Endothelial cell of umbilical vein (primary cell): ENCODE measurements at places on chromosomes 1 and 21. TPM values are rescaled to one million over a fixed set of nuclear protein-coding genes. Genes with fewer than 3 reads are reported as not detected.

KCNE2 gene
- total RNA-seq = not detected in 2 replicates

RGS13 gene
- total RNA-seq = not detected in 2 replicates

LRRC47 gene
- 41.2 and 42.5 TPM in 2 replicates for total RNA-seq

TAS1R1 gene
- not detected in 2 replicates for total RNA-seq

CHI3L1 gene
- not detected in 2 replicates for total RNA-seq

KCNK1 gene
- 1.0 and 2.8 TPM in 2 replicates for total RNA-seq

DNAJC6 gene
- 2.7 and 4.9 TPM in 2 replicates for total RNA-seq

PRR9 gene
- not detected in 2 replicates for total RNA-seq

FCRL4 gene
- not detected in 2 replicates for total RNA-seq

DNASE2B gene
- not detected in 2 replicates for total RNA-seq

NCAM2 gene
- 0.27 and 1.4 TPM in 2 replicates for total RNA-seq

KRTAP19-1 gene
- not detected in 2 replicates for total RNA-seq

VWA5B1 gene
- total RNA-seq = not detected in 2 replicates

AK4 gene
- 5.6 and 7.0 TPM in 2 replicates for total RNA-seq

SYDE2 gene
- total RNA-seq = 2.9 and 3.1 TPM in 2 replicates

DCST1 gene
- total RNA-seq = not detected in 2 replicates

STIL gene
- total RNA-seq = 24.7 and 28.1 TPM in 2 replicates

MATN1 gene
- total RNA-seq = 0.29 TPM in 1 of 2 replicates, not detected in the other

RSPH1 gene
- not detected in 2 replicates for total RNA-seq

PGBD5 gene
- total RNA-seq = 0.21 TPM in 1 of 2 replicates, not detected in the other

PIGM gene
- 4.8 and 5.4 TPM in 2 replicates for total RNA-seq

LRRC71 gene
- total RNA-seq = 0.66 and 1.2 TPM in 2 replicates

DNAJC28 gene
- 0.82 and 1.0 TPM in 2 replicates for total RNA-seq

ICOSLG gene
- 2.9 and 3.4 TPM in 2 replicates for total RNA-seq

RPS8 gene
- 1,842 and 1,896 TPM in 2 replicates for total RNA-seq

PLCH2 gene
- total RNA-seq = 0.31 and 0.32 TPM in 2 replicates

PBX1 gene
- 22.2 and 24.1 TPM in 2 replicates for total RNA-seq

BRINP3 gene
- not detected in 2 replicates for total RNA-seq

SLC44A5 gene
- 1.6 TPM in 2 replicates for total RNA-seq

HFM1 gene
- 0.11 and 0.72 TPM in 2 replicates for total RNA-seq

SLFNL1 gene
- total RNA-seq = 0.29 and 0.39 TPM in 2 replicates

AMY2A gene
- total RNA-seq = not detected in 2 replicates

ARMH1 gene
- not detected in 2 replicates for total RNA-seq

CHODL gene
- not detected in 2 replicates for total RNA-seq
